Upper lobe of left lung (tissue), 6 donors: ENCODE measurements at places on chromosomes 1 and 21. TPM values are rescaled to one million over a fixed set of nuclear protein-coding genes. Genes with fewer than 3 reads are reported as not detected.

Gene OLFM3
- total RNA-seq, result not detected

Gene TCEA3
- 39.2 TPM for total RNA-seq

Gene F5
- total RNA-seq, result 2.5 TPM

Gene APCS
- not detected for total RNA-seq

Gene ARHGAP29
- total RNA-seq, result 56.2 TPM

Gene ACBD6
- 63.9 TPM for total RNA-seq

Gene NFASC
- total RNA-seq, result 6.4 TPM

Gene DLGAP3
- 0.30 TPM for total RNA-seq

Gene RSPH1
- 0.46 TPM for total RNA-seq

GRCh38 chr1:208985231-208985630 lies 598.3 kb upstream of the CAMK1G start:
- no peak for DNase-seq
- H3K36me3 ChIP-seq, result no peaks in the 10 kb centered on the region
- H3K4me1 ChIP-seq, result no peaks in the 10 kb centered on the region
- H3K4me3 ChIP-seq, result no peak overlapping the region
- H3K27me3 ChIP-seq, result no peaks in the 10 kb centered on the region

DNA sequence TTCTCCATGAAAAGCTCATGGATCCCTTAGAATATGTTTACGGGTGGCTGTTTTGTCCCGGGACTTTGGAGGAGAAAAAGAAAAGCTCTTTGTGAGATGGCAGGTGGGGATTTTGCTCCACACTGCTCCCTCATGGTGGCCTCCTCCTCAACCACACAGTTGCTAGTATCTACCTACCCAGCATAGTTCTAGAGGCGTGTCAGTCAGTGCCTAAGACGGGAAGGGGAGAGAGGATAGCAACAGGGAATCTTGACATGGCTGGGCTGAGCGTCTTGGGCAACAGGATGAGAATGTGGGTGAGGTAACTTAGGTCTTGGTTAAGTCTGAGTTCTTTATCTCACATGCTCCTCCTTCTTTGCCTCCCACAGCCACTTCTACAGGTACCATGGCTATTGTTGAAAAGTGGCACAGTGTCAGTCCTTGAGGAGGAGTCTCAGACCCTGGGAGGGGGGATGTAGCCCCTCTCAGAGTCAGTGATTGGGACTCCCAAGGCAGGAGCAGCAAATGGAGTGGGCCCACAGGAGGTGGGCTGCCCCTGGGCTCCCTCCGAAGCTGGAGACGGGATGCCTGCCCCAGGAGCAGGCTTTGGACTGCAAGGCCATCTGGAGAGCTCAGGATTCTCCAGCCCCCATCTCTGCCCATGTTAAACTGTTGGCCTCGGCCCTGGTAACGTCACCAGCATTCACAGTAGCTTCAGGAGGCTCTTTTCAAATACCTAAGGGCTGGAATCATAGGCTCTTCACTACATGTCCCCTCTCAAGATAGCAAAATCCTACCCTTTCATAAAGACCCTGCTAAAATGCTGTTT lies 75.4 kb downstream of the TENT5C start:
- H3K36me3 ChIP-seq, result no peaks in the 10 kb centered on the region
- H3K4me3 ChIP-seq, result no peak overlapping the region
- H3K27me3 ChIP-seq, result no peaks in the 10 kb centered on the region
- H3K4me1 ChIP-seq, result no peaks in the 10 kb centered on the region
- H3K27ac ChIP-seq, result no peak overlapping the region
- DNase-seq, result no peak

- no peak overlapping the region for H3K27ac ChIP-seq
- H3K36me3 ChIP-seq, result no peaks in the 10 kb centered on the region
- H3K4me1 ChIP-seq, result no peaks in the 10 kb centered on the region
These were observed 372.2 kb downstream of the MRPL39 start for GRCh38 chr21:25234857-25235801.

DNA sequence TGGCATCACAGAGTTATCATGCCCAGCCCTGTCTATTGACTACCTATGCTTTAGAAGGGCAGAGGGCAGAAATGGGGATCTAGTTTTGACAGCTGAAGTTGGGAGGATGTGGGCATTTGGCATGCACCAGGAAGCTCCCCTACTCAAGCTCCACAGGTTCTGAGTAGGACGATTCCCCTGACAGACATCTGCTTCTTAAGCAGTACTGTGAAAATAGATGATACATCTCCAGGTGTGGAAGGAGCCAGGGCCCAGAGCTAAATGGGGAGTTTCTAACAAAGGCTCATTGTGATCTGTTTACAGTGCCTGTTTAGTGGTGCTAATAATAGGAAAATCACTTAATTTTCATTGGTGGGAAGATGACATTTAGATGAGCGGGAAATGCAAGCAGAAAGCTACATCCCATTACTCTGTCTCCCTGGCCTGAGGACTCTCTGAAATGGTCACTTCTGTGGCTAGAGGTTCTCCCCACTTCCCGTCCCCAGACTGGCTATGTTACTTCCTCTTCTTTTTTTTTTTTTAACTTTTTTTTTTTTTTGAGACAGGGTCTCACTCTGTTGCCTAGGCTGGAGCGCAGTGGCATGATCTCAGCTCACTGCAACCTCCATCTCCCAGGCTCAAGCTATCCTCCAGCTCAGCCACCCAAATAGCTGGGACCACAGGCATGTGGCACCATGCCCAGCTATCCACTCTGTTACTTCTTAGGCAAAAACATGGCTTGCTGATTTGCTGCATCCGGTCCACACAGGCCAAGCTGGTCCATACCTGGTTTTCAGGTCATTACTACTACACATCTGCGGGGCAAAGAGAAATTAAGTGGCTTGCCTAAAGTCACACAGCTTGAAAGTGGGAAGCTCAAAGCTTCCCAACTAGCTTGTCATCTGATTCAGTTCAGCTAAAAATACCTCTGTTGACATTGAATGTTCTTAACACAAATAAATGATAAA lies 23.2 kb upstream of the CNIH3 start:
- H3K4me1 ChIP-seq, result no peaks in the 10 kb centered on the region
- H3K27ac ChIP-seq, result no peak overlapping the region
- no peak for DNase-seq
- H3K27me3 ChIP-seq, result no peaks in the 10 kb centered on the region
- no peak overlapping the region for H3K4me3 ChIP-seq
- no peaks in the 10 kb centered on the region for H3K36me3 ChIP-seq

DNA sequence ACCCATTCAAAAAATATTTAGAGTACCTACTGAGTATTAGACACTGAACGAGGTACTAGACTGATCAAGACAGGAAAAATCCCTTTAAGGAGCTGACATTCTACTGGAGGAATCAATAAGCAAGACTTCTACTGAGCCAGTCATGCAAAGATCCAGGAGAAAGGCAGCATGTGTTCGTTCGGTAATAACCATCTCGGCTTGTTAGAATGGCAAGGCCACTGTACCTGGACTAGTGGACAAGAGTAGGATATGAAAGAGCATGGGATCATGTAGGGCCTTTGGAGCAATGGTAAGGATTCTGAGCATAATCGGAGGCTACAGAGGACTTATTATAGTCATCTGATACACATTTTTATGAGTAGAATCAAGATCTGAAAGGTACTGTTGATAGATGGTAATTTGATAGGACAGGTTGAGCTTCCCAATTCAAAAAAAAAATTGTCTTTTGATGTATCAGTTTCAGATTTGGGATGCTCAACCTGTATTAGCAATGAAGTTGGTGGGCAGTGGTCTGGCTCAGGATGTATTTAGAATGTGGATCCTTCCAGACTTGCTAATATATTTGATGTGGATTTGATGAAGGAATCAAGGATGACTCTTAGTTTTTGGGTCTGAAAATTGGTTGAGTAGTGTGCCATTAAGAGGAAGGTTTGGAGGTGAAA lies 2.3 kb downstream of the COX20 start:
- peaks cover 30% of the 10 kb centered on the region for H3K36me3 ChIP-seq
- no peak overlapping the region for H3K4me3 ChIP-seq
- no peak for DNase-seq
- no peaks in the 10 kb centered on the region for H3K27me3 ChIP-seq
- H3K27ac ChIP-seq, result peak overlapping the region; percentile 18

DNA sequence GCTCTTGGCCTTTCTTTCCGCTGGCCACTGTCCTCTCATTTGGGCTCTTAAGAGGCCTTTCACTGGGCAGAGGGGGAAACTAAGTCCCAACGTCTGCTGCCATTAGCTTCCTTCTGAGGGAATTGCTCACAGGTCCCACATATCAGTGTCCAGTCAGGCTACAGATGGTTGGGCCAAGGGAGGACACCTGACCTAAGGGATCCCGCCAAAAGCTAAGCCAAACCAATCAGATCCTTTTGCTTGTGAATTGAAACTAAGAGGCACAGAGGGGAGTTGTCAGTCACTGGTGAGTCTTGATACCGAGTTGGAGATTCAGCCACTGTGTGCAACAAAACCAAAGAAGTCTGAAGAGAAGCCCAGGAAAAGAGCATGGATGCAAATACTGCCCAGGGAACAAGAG lies 5.7 kb upstream of the NT5C1A start:
- no peak overlapping the region for H3K27ac ChIP-seq
- H3K36me3 ChIP-seq, result no peaks in the 10 kb centered on the region
- peaks cover 10% of the 10 kb centered on the region for H3K4me1 ChIP-seq
- no peak overlapping the region for H3K4me3 ChIP-seq

DNA sequence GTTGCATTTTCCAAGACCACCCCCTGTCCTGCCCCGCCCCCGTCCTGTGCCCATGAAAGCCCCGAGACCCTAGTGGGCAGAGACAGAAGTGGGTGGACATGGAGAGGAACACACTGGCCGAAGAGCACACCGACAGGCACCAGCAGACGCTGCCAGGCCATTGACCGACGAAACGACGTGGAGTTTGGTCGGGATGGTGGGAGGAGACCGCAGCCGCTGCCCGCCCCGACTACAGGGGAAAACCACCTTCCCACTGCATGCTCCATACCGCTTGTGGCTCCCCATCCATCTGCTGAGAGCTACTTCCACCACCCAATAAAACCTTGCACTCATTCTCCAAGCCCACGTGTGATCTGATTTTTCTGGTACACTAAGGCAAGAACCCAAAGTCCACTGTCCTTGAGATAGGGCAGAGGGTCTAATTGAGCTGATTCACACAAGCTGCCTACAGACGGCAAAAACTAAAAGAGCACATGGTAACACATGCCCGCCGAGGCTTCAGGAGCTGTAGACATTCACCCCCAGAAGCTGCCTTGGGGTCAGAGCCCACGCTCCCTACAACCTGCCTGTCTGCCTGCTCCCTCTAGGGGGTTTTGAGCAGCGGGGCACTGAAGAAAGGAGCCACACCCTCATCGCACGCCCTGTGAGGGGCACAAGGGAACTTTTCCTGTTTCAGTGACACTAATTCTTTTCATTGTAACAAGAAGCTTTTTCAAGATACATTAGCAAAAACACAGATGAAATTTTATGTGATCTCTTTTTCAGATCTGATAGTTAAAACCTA lies 81.2 kb upstream of the RAB3GAP2 start:
- no peaks in the 10 kb centered on the region for H3K36me3 ChIP-seq
- H3K4me1 ChIP-seq, result no peaks in the 10 kb centered on the region
- H3K27me3 ChIP-seq, result no peaks in the 10 kb centered on the region
- no peak overlapping the region for H3K4me3 ChIP-seq
- H3K27ac ChIP-seq, result no peak overlapping the region

- no peaks in the 10 kb centered on the region for H3K36me3 ChIP-seq
- DNase-seq, result no peak
- H3K27me3 ChIP-seq, result no peaks in the 10 kb centered on the region
- H3K27ac ChIP-seq, result no peak overlapping the region
- no peaks in the 10 kb centered on the region for H3K4me1 ChIP-seq
These were observed 33.3 kb upstream of the PGBD5 start for GRCh38 chr1:230459465-230459864.

DNA sequence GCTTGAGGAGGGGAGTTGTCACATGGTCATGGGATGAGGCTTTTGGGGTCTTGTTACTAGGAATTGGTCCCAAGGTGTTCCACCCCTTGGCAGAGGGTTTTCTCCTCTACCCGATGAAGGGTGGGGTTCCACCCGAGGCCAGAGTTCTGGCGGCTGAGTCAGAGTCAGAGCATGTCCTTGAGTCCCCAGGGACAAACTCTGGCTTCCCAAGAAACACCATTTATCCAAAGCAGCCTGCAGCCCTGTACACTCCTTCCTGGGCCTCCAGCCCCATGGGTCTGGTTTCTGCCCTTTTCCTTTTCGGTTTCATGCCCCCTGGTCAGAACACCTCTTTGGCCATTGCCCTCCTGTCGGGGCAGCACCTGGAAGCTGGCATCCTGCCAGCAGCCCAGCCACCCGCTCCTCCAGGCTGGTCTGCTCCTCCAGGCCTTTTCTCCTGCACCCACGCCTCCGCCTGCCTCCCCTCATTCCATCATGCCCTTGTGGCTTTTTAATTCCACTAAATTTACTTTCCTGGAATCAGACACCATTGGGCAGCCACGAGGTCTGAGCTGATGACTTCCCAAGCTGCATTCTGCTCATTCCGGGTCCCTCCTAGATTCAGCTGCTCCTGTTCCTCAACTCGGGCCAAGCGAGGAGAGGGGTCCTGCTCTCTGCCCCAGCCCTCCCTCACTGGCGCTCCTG lies 301.7 kb upstream of the VAMP3 start:
- no peak overlapping the region for H3K27ac ChIP-seq
- peak; percentile 65 for DNase-seq
- no peaks in the 10 kb centered on the region for H3K36me3 ChIP-seq
- H3K4me1 ChIP-seq, result peaks cover 8% of the 10 kb centered on the region
- no peak overlapping the region for H3K4me3 ChIP-seq

- DNase-seq, result peak; percentile 78
- no peaks in the 10 kb centered on the region for H3K36me3 ChIP-seq
- H3K4me1 ChIP-seq, result peaks cover 78% of the 10 kb centered on the region
- no peak overlapping the region for H3K4me3 ChIP-seq
- H3K27ac ChIP-seq, result peak overlapping the region; percentile 96
These were observed 17.3 kb downstream of the BTG2 start for GRCh38 chr1:203322500-203323179.

- no peaks in the 10 kb centered on the region for H3K36me3 ChIP-seq
- H3K27me3 ChIP-seq, result no peaks in the 10 kb centered on the region
- no peak overlapping the region for H3K27ac ChIP-seq
- DNase-seq, result no peak
These were observed 38.5 kb downstream of the IGFN1 start for GRCh38 chr1:201229095-201229494.

DNA sequence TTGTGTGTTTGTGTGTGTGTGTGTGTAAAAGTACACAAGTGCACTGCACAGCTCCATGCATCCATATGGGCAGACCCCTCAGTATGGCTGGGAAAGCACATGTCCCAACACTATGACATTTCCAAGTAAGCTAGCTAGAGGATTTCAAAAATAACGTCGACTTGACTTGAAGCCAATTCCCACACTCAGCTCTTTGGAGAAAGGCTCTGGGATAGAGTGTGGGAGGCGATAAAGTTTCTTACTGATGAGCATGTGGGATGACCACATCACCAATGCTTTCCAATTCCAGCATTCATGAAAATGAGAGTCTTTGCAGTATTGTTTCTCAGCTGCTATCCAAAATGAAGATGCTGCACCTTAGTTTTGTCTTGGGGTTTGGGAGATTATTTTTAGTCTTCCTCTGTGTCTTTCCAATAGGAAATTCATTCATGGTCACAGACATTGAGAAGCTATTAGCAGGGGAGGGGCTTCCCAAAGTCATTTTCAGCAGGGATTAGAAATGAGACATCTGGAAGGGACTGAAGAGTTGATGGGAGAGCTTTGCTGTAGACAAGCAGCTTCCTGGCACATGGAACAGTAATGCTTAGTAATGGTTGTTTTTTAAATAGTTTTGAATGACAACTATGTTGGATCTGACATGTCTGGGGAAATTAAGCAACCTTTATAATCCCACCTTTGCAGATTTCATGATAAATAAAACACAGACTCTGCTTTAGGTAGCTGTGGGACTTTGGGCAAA lies 143.5 kb downstream of the ASTN1 start:
- no peaks in the 10 kb centered on the region for H3K36me3 ChIP-seq
- H3K27me3 ChIP-seq, result no peaks in the 10 kb centered on the region
- no peak overlapping the region for H3K4me3 ChIP-seq
- H3K4me1 ChIP-seq, result no peaks in the 10 kb centered on the region
- H3K27ac ChIP-seq, result no peak overlapping the region

GRCh38 chr1:240888039-240888786 lies 276.3 kb upstream of the GREM2 start:
- peak; percentile 26 for DNase-seq
- no peaks in the 10 kb centered on the region for H3K36me3 ChIP-seq
- H3K4me1 ChIP-seq, result no peaks in the 10 kb centered on the region
- H3K27ac ChIP-seq, result no peak overlapping the region
- no peak overlapping the region for H3K4me3 ChIP-seq
